Mucosa of gallbladder (tissue), 1 donor: ENCODE measurements at places on chromosomes 2 and 18. TPM values are rescaled to one million over a fixed set of nuclear protein-coding genes. Genes with fewer than 3 reads are reported as not detected.

DNA sequence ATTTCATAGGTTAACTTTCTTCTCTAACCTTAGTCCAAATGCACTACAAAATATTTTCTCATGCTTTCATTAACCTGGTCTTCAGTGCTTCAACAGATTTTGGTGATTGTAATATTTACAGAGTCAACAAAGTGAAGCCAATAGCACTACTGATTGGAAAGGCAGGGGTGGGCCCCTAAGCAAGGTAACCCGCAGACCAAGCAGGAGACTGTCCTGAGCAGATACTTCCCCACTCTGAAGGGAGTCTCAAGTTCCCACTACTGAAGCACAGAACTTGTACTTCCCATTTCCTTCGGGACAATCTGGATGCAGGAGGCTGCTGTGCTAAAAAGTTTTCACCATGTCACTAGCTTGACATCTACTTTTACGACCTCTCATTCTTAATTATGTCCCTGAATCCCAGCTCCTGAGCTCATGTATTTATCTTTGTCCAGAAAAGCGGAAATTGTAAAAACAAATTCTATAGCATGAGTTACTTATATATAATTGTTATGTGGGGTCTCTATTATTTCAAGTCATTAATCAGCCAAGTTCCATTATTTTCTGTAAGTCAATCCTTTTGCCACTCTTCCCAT, 311.6 kb upstream of the REV1 start:
- DNase-seq: no peak

DNA sequence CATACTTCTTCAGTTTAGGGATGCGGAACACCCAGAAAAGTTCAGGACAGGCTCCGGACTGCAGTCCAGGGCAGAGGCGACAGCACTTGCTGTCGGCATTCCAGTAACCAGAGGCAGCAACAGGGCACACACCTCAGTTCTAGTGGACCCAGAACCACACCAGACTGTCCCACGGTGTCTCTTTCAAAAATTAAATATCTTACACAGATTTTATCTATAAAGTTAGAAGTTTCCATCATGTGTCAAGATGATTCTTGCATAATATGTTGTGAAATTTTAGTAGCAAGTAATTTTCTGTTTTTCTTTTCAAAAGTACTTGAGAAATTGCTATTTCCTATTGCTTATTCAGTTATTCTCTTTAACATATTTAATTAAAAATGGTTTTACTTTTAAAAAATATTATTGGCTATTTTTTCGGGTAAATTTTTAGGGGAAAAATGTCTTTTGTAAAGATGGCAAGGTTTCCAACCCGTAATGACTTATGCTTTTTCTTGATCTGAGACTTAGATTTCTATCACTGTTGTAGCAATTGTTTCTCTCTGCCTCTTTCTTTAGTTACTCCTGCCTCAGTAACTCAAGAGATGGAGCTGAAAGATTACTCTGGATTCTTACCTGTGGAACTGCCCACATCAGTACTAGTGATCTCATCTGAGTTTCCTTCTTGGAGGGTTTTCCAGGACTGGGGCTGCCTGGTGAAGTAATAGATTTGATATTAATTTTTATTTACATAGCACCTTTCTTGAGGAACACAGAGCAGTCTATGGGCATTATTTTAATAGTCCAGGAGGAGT, 182.7 kb downstream of the LTBP1 start:
- no peak for DNase-seq

GRCh38 chr2:70367722-70368323, 66.0 kb upstream of the FAM136A start:
- no peak for DNase-seq

DNA sequence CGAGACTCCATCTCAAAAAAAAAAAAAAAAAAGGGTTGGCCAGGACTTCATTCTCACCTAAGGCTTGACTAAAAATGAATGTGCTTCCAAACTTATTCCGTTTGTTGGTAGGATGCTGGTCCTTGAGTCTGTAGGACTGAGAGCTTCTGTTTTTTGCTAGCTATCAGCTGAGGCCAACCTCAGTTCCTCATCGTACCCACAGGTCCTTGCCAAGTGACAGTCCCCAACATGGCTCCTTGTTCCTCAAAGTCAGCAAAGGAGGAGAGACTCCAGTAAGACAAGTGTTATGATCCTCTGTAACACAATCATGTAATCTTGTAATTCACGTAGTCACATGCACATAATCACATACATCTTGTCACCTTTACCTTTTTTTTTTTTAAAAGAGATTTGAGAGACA, 37.0 kb downstream of the HAUS1 start:
- DNase-seq: no peak

DNA sequence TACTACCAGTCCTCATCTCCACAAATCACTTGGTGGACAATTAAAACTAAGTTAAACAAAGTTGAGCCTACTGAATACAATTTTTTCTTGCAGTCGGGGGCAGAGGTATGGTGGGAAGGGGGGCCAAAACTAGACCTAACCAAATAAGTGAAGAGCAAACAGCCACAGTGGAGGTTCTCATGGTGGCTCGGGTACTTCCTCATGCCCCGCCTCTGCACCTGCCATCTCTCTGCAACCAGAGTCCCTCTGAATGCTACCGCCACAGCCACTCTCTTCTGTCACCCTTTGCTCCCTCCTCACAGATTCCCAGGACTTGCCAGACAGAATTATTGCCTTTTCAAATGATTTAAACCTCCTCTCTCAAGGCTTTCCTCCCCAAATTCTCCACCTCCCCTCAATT, 204.2 kb downstream of the TMEM247 start:
- DNase-seq: no peak

- no peak for DNase-seq
Measured at GRCh38 chr18:49021076-49021432, 70.3 kb upstream of the SMAD7 start.

- no peak for DNase-seq
Measured at GRCh38 chr2:102387763-102388546, 32.4 kb downstream of the IL18R1 start.

DNA sequence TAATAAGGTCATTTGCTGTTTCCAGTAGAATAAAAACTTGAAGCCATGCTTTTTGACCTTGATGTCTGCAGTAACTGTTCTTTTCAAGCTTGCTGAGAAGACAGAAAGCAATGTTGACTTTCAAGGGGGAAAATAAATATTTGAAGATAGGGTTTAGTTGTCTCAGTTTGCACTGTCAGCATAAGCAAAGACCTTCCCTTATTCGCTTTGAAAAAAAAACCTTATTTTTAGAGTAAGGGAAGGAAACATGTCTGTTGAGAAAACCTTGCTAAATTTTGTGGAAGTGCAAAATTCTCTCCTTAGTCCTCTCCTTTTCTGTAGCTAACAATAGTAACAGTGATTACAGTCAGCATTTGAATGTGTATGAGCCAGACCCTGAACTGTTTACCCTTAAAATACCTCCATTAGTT, 43.1 kb downstream of the MAP4K4 start:
- no peak for DNase-seq

DNA sequence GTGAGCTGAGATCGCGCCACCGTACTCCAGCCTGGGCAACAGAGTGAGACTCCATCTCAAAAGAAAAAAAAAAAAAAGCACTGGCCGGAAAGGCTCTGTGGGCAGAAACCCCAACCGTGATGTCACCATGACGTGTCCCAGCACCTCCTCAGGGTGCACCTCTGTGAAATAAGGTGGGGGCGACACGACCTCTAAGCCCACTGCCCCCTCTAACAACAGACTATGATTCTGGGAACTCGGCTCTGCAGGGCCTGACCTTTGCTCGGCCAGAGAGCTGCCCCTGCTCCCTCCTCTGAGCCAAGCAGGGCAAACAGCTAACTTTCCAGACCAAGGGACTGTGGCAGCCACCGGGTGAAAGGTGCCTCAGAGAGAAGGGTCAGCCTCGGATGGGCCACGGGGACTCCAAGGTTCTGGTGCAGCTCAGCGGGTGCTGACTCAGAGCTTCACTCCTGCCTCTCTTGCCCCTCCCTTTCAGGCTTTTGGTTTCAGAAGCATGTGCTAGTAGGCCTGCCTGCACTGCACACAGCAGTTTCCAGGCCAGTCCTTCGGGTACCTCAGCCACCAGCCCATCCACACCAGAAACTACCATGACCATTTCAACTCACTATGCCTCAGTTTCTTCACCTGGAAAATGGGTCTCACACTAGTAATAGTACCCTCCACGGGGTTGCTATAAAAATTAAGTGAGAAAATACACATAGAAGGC, 8.0 kb downstream of the TMBIM1 start:
- no peak for DNase-seq

GRCh38 chr2:111039628-111040383, 80.9 kb upstream of the BCL2L11 start:
- no peak for DNase-seq

DNA sequence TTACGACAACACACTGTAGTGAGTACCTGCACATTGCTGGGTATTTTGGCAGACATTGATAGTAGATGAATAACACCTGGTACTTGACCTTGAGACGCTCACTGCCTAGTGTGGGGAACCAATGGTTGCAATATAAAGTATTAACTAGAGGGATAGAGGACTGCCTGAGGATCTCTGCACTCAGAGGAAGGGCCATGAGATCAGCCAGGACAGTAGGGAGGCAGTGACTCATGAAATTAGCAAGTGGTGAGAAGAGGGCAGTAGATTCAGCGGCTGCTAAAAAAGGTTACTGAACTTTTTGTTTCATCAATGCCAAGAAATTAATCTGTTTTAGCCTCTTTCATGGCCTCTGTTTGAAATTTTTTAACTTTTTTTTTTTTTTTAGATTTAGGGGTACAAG, 250.8 kb upstream of the TCF4 start:
- no peak for DNase-seq

DNA sequence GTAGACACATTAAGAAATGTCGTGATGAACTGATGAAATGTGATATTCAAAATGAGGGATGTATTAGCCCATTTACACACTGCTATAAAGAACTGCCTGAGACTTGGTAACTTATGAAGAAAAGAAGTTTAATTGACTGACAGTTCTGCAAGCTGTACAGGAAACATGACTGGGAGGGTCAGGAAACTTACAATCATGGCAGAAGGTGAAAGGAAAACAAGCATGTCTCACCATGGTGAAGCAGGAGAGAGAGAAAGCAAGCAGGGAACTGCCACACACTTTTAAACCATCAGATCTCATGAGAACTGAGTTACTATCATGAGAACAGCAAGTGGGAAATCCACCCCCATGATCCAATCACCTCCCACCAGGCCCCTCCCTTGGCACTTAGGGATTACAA, 1010.8 kb upstream of the CELF4 start:
- DNase-seq: no peak

GRCh38 chr2:216090369-216090786, 8.7 kb downstream of the TMEM169 start:
- no peak for DNase-seq

- no peak for DNase-seq
Measured at GRCh38 chr2:48566592-48567310, 36.8 kb downstream of the STON1 start.

DNA sequence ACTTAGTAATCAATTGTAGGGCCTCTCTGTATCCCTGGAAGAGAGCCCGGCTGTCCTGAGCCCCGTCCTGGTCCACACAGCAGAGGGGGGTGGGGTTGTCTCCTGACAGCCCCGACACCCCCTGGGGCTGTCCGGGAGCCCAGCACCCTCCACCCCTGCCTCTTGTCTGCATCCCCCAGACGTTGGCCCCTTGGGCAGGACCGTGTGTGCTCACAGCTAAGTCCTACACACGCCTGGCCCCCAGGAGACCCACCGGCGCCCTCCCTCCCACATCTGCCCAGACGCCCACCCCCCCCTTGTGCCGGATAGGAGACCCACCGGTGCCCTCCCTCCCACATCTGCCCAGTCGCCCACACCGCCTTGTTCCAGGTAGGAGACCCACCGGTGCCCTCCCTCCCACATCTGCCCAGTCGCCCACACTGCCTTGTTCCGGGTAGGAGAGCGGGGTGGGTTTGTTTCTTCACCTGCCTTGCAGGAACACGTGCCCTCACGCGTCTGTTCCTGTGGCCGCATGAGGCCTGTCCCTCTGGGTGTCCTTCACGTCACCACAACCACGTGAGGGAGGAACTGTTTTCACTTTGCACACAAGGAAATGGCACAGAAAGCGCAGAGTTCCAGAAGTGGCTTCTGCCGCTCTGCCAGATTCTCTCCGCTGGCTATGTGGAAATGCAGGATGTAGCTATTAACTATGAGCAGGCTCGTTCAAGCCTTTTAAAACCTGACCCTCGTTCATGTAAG, 61.1 kb upstream of the NFATC1 start:
- no peak for DNase-seq

- no peak for DNase-seq
Measured at GRCh38 chr2:160752475-160753330, 259.1 kb upstream of the RBMS1 start.

- DNase-seq: no peak
Measured at GRCh38 chr2:219638948-219639755, 11.7 kb downstream of the SLC4A3 start.

- DNase-seq: no peak
Measured at GRCh38 chr2:223834431-223834830, 3.0 kb downstream of the AP1S3 start.

- no peak for DNase-seq
Measured at GRCh38 chr18:30852541-30852940, 190.0 kb downstream of the DSC3 start.

DNA sequence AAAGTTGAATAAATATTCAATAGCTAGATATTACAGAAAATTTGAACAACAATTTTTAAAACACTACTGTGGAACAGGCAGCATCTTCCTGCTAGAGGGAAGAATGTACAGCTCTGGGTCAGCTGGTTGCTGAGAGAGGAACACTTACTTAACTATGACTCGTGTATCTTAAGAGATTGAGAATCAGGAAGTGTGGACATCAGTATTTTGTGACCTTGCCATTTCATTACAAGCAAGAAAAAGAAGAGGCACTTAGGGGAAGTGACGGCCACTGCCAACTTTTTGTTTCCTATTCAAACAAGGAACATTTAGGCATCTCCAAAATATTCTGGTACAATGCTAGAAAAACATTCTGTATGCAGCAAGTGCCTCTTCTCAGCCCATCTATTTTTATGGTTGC, 45.9 kb downstream of the ITPRID2 start:
- DNase-seq: no peak

- DNase-seq: no peak
Measured at GRCh38 chr2:190313880-190314279, 5.7 kb downstream of the HIBCH start.

GRCh38 chr2:159129269-159129668, 157.2 kb downstream of the WDSUB1 start:
- no peak for DNase-seq

- DNase-seq: no peak
Measured at GRCh38 chr2:157856187-157856515, 20.0 kb downstream of the ACVR1 start.

- no peak for DNase-seq
Measured at GRCh38 chr2:145302886-145303285, 783.0 kb upstream of the ZEB2 start.

GRCh38 chr2:24452502-24452885, 38.6 kb upstream of the NCOA1 start:
- no peak for DNase-seq

Gene FAM117B
- 14.4 TPM for total RNA-seq

Gene CFAP53
- total RNA-seq: 1.5 TPM

Gene NDUFB3
- total RNA-seq: 96.4 TPM

Gene LCT
- not detected for total RNA-seq

Gene SERPINB12
- total RNA-seq: not detected

Gene G6PC2
- total RNA-seq: not detected

Gene VPS54
- total RNA-seq: 22.9 TPM

Gene SLC5A7
- 0.20 TPM for total RNA-seq
